ENCODE measurements at places on chromosomes 6 and 20. TPM values are rescaled to one million over a fixed set of nuclear protein-coding genes. Genes with fewer than 3 reads are reported as not detected.

DNA sequence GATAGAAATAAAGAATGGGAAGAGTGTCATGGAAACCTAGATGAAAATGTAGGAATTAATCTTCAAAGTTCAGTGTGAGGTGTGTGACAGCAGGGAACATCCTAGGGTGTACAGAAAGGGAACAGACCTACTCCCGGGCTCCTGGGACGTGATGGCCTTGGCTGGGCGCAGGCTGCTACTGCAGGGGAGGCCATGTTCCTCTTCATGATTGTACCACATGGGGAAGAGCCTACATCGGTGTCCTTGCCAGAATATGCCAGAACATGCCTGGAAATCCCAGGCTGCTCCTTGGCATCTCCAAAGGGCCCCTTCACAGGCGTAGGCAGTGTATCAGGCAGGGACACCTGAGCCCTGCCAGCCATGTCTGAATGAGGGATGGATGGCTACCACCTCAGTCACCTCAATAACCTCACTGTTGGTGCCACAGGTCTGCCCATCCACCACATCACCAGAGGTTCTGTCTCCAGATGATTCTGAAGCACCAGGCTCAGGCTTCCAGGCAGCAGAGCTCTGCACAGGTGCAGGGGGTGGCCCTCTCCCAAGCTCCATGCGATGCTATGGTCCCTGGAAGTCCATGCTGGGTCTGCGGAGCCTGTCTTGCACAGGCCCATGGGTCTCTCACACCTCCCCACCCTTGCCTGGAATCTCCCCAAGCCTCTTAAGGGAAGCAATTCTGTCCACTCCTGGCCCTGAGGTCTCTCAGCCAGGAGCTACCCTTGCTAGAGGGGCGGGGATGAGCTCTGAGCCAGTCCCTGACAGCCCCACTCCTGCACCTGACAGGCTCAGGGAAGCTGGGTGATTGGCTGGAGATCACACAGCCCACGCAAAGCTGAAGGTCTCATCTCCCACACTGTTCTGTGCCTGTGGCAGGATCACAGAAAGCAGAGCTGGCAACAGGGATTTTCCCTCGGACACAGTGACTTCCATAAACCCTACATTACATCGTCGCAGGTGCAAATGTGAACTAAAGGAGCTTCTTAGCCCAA, 20.2 kb downstream of the RAMACL start:
- DNase-seq, result no peak

- no peak for DNase-seq
Measured at GRCh38 chr20:13694420-13695150, 55.9 kb upstream of the TASP1 start.

GRCh38 chr20:25090492-25091429, 8.8 kb upstream of the VSX1 start:
- no peak for DNase-seq

- no peak for DNase-seq
Measured at GRCh38 chr6:147547369-147547902, 38.9 kb downstream of the SAMD5 start.

DNA sequence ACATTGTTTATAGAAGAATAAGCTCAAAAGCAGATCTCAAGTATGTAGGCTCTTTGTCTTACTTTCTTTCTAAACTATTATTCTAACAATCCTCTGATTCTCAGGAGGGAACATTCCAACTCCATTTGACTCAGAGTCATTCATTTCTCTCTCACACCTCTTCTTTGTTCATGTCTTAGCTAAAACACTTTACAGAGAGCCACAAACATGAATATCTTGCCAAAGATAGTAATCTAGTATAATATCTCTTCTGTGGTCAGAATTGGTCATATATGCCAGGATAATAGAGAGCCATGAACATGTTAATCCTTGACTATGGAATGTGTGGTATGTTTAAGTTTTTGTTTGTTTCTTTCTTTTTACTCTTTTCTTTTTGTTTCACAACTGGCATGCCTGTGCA, 456.0 kb upstream of the PTCHD4 start:
- DNase-seq, result no peak

GRCh38 chr6:139595183-139595582, 220.7 kb upstream of the CITED2 start:
- DNase-seq, result no peak

DNA sequence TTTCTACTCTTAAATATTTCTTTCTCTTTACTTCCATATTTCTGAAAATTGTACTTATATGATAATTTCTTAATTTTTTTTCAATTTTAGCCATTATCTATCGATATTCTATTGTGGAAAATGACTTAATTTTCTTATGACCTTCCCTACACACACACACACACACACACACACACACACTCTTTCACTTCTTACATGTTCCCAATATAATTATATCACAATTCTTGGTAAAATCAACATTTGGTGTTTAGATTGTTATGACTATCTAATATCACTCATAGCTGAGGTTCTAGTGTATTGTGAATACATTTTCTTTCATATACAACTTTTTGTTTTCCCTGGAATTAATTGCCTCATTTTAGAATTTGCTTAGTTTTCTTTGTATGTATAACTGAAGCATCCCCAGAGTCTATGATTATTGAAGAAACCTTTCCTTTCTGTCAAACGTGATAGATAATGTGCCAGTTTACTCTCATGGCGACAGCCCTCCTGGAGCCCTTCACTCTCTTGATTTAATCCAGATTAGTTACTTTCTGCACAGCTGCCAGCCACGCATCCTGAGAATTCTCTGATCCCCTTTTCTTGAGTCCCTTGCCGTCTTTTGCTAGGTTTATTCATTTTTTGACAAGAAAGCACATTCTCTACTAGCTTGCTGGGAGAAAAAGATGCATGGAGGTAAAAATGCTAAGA, 63.4 kb downstream of the RNF182 start:
- no peak for DNase-seq

DNA sequence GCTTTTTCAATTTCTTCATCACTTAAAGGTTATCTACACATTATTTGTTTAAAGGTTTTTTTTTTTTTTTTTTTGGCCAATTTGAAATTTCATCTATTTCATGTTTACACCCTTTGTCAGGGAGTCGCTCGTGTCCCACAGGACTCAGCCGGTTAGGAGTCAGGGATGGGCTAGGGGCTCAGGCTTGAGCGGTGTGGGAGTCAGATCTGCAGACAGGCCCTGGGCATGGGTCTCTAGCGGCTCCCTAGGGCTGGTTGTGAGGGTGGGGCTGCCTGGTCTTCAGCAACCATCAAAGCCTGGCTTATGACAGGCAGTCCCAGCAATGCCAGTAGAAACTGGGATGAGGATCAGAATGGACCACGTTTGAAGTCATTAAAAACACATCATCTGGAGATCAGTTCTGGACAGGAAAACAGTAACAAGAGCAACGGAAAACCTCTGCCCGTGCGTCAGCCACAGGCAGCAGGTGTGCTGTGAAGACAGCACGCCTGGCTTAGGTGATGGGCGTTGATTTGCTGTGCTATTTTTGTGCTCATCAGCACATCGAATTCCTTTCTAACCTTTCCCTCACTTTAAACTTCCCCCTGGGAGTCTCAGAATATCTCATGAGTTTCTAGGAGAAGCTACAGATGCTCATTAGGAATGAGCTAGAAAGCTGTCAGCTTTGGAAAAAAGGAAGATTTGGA, 91.3 kb upstream of the MPC1 start:
- DNase-seq, result no peak

DNA sequence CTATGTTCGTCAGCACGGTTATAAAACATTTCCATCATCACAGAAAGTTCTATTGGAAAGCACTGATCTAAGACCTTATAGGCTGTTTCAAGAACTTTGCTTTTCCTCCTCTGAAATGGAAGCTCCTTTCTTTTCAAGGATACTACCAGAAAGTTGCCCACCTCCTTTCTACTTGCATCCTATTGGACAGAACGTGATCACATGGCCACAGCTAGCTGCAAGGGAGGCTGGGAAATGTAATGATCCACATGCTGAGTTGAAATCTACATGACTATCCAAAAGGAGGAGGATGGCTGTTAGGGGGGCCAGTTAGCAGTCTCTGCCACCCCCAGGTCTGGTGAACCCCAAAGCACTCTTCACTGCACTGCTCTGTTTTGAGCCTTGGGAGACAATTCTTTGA, 3.3 kb downstream of the SFTA2 start:
- no peak for DNase-seq

DNA sequence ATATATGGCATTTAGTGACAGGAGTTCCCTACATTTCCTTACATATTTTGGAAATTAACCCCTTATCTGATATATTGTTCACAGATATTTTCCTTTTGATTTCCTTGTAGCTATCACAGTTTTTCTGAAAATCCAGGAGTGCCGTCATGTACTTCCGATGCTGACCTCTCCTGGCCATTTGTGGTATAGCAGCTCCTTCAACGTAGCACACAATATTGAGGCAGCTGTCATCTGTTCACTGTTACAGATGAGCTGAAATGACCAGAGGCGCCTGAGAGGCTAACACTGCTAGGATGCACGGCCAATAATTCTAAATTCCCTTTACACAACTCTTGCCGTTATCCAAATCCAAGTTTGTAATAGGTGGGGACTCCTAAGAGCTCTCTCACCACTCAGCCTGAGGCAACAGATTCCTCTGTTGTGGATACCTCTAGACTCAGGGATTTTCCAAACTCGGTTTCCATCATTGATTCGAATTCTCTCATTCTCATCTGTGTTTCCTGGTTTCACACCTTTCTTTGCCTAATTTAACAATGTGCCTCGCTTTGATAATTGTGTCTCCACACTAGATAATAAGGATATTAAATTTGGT, 53.0 kb downstream of the MMUT start:
- peak; percentile 39 for DNase-seq

DNA sequence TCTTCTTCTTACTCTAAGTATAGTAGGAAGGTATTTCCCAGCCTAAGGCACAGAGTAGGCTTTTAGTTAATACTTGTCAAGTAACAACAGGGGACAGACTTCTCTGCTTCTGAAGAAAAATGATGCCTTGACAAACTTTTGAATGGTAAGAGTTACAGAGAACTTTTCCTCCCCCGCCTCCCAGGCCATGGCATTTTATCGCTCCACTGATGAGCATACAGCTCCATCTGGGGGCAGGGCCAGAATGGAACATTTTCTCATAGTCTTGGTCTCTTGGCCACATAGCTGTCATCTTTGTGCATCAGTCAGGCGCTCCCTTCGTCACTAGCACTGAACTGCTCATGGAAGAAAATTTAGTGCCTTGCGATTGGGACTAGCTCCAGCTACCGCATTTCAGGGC, 1066.8 kb upstream of the CITED2 start:
- peak; percentile 68 for DNase-seq

GRCh38 chr6:10733863-10734262, 11.0 kb downstream of the TMEM14C start:
- DNase-seq, result no peak

DNA sequence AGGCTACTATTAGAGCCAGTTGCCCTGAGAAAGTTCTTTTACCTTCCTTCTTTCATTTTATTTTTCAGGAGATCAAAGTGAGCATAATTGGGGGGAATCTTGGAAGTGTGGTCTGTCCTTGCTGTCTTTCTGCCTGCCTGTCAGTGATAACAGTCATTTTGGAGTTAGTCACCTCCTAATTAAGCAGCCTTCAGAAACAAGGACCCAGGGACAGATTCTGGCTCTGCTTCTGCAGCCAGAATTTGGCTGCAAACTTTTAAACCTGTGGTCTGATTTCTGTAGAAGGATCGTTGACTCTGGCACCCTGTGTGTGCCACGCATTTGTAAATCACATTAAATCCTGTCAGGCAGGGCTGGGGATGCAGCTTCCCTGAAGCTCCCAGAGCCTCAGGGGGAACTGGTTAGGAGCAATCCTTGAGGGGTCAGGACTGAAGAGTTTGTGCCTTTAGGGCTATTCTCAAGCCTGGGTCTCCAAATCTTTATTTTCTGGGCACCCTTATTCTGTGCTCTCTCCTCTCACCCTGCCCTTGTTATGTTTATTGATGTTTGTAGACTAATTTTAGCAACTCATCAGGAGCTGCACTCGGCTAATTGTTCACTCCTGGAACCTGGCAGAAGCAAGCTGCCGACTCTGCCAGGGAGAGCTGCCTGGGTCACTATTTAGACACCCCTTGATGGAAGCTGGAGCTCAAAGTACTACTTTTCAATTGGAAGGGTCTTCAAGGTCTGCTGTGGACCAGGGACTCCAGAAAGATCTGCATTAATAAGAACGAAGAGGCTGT, 6.8 kb downstream of the NOX3 start:
- DNase-seq, result no peak

DNA sequence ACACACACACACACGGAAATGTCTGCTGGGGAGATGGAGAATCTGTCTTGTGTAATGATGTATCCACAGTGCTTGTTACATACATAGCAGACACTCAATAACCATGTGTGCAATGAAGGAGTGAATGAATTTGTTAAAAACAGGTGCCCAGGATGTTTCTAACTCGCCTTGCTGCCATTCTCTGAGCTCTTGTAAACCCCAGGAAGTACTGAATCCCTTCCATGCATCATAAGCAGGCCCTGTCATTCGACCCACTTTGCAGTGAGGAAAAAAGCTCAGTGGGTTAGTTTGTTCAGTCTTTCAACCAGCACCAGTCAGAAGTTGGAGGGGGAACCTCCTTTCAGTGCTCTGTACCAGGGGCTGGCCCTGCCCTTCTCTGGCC, 1.4 kb upstream of the KCNK5 start:
- no peak for DNase-seq

DNA sequence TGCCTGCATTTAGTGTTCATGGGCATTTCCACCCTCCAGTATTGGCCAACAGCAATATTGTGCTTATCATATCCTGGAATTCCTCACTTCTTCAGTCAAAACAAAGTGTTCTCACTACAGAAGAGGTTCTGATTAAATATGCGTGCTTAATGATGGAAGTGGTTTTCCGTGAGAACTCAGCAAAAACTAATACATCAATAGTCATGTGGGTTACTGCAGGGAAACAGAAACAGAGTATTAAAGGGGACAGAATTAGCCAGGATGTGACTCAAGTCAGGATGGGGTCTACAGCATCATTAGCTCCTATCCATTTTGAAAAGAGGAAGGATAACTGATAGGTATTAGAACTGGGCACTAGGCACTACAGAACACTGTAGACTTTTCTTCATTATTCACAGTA, 384.6 kb downstream of the CDKAL1 start:
- DNase-seq, result no peak

DNA sequence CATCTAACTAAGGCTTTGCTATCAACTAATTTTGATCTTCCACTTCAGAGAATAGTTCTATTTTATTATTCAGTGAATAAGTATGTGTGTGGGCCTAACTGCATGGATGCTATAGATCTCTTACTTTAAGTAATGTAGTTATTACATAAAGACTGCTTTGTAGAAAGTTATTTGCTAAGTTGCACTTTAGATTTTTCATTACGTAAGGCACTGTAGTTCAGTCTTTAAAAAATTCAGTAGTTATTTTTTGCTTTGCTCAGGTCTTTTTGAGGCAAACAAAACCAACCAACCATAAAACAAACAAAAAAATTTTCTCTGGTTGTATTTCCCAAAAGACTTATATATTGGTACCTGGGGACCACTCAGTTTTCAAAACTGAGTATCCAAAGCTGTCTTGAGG, 53.0 kb downstream of the KCNQ5 start:
- no peak for DNase-seq

GRCh38 chr6:15512126-15512525, 150.7 kb downstream of the DTNBP1 start:
- no peak for DNase-seq

The SPATS1 gene
- not detected for total RNA-seq

The CD164 gene
- 102 TPM for total RNA-seq

The MOG gene
- total RNA-seq, result 10.3 TPM

The FLRT3 gene
- 0.05 TPM for total RNA-seq

The DDX27 gene
- 12.2 TPM for total RNA-seq

The FOXQ1 gene
- not detected for total RNA-seq
